ENCODE measurements at places on chromosomes 2 and 18.

- no peak for DNase-seq
Measured at GRCh38 chr2:176613323-176613987, 344.2 kb downstream of the MTX2 start.

DNA sequence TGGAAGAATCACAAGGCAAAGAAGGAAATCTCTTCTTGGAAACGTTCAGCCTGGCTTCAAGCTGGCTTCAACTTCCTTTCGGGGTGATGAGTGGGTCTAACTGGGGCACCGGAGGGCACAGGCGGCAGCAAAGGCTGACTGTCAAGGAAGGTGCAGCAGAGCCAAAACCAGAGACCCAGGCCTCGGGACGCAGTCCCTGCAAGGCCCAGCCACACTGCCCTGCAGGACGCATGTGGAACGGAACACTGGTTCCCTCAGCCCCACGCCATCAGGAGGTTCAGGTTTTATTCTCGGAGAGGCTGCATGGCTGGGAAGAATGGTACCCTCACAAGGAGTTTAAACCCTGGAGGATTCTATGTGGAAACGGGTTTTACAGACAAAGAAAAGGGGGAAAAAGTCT, 165.5 kb downstream of the HDAC4 start:
- DNase-seq = no peak

DNA sequence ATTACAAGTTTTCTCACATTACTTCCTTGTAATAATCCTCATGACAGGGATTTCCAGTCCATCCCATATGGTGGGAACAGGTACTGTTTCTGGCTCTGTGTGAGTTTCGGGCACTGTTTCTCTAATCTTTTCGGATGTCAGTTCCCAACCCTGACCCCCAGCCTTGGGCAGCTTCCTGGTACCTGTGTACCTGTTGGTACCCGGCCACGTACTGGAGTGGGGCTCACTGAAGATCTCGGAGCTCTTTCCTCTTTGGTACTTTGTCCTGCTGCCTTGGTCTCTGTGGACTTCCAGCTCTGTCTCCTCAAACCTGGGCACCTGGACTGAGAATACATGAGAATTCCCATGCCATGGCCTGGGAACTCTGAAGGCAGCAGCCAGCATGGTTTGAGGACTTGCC, 36.8 kb downstream of the GRHL1 start:
- DNase-seq = no peak

DNA sequence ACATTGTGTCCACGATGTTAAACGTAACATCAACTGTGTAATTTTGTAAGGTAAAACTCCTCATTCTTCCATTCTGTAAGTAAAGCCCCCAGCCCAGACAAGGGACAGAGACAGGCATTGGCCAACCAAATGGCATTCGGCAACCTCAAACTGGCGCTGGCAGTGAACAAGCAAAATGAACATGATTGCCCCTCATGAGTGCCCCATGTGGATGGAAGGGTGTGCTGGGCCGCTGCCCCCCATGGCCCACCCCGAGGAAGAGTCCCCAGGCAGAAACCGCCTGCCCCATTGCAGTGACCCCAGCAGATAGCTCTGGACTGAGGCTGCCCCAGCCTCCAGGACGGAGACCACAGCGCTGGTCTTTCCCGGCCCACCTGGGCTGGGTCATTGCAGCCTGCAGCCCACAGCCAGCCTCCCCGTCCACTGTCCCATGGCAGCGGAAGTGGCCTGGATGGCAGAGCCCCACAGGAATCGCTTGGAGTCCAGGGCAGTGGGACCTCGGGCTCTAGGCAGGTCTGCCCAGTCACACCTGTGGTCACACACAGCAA, 220.2 kb downstream of the HDAC4 start:
- DNase-seq = no peak

DNA sequence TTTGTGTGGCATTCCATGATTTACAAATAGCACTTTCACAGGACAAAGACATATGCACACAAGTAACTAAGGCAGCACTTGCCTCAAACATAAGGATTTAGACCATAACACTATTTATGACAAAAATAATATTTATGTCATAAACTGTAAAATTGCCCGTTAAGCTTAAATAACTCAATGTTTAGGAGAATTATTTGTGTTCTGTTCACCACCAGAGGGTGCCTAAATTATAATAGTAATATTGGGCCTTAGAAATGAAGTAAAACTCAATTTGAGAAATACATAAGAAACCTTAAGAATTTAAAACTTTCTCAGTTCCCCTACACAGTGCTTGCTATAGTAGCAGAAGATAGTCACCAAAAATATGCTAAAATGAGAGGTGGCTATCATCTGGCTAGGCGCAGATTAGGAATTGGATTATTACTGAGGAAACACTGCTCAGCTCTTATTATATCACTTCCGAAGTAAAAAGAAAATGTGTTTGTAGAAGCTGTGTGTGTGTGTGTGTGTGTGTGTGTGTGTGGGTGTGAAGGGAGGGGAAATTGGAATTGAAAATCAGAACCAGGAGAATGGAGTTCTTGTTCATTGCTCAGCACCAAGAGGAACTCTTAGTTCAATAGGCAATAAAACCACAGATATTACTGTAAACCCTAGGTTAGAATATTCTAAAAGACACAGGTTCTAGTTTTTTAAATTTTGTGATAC, 4.9 kb upstream of the CHN1 start:
- no peak for DNase-seq

GRCh38 chr2:7071916-7072556, 154.8 kb downstream of the RNF144A start:
- DNase-seq = no peak

- no peak for DNase-seq
Measured at GRCh38 chr18:27724362-27724761, 452.6 kb downstream of the CDH2 start.

DNA sequence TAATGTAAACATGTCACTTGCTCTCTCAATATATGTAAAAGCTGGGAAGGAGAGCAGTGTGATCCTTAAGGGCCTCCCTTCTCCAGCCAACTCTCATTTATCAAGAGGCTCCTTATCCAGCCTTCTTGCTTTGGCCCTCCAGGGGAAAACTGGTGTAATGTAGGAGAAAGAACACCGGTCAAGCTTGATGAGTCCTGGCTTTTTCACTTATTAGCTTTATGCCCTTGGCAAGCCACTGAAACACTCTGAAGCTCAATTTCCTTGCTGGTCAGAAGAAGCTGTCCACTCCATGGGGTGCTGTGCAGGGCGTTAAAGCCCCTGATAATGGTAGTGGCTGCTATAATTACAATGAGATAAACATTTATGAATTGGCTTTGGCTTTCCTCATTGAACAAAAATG, 251.2 kb upstream of the RBBP8 start:
- DNase-seq = no peak

DNA sequence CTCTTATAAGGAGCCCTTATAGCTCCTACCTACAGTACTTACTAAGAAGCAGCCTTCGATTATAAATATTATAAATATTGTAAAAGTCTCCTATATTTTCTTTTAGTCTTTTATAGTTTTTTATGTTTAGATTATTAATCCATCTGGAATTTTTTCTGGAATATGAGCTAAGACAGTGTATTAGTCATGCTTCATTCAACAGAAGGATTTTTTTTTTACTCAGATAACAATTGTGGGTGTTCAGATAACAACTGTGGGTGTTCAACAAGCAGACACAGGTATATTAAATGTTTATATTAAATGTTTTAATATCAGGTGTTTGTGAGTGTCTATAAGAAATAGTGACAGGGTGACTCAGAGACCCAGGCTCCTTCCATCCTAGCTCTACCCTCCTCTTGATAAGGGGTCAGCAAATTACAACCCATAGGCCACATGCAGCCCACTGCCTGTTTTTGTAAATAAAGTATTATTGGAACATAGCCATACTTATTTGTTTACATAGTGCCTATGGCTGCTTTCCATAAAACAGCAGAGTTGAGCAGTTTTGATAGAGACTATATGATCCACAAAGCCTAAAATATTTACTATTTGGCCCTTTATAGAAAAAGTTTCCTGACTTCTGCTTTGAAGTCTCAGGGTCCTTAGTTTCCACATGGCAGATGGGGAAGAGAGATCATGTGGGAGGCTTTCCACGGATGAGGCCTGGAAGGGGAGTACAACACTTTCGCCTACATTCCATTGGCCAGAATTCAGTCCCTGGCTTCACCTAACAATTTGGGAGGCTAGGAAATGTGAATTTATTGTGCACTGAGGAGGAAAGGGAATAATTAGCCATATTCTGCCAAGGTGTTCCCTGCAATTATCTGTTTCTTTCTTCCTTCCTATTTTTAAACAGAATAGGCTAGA, 4.3 kb upstream of the SPATS2L start:
- no peak for DNase-seq

All from NAMALWA (cell line).